GM12878 (cell line): ENCODE measurements at places on chromosomes 1 and 21. TPM values are rescaled to one million over a fixed set of nuclear protein-coding genes. Genes with fewer than 3 reads are reported as not detected.

C4BPB gene
- 0.40 and 0.54 TPM in 2 replicates for total RNA-seq

NGF gene
- not detected in 2 replicates for total RNA-seq

- DNase-seq, result no peak
Measured at GRCh38 chr1:182731852-182732575, 47.6 kb upstream of the RGS8 start.

DNA sequence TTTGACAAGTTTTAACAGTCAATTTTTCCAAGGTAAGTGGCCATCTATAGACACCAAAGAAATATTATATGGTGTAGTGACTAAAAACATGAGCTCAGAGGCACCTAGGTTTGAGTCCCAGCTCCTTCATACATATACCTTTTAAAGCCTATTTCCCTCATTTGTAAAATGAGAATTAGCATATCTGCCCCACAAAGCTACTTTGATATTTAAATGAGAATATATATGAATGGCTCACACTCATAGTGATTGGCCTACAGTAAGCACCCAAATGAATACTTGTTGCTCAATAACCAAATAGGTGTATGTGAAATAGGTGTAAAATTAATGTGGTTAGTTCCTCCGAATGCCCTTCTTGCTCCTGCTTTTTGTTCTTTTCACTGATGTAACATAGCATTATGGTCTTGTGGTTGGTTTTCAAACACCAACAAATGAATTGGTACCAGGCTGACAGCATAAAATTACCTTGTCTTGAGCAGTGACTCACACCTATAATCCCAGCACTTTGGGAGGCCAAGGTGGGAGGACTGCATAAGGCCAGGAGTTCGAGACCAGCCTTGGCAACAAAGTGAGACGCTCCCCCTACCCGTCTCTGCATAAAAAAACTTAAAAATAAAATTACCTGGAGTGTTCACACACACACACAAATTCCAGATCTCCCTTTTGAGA is 25.3 kb downstream of the CNIH4 start:
- DNase-seq, result no peak

DNA sequence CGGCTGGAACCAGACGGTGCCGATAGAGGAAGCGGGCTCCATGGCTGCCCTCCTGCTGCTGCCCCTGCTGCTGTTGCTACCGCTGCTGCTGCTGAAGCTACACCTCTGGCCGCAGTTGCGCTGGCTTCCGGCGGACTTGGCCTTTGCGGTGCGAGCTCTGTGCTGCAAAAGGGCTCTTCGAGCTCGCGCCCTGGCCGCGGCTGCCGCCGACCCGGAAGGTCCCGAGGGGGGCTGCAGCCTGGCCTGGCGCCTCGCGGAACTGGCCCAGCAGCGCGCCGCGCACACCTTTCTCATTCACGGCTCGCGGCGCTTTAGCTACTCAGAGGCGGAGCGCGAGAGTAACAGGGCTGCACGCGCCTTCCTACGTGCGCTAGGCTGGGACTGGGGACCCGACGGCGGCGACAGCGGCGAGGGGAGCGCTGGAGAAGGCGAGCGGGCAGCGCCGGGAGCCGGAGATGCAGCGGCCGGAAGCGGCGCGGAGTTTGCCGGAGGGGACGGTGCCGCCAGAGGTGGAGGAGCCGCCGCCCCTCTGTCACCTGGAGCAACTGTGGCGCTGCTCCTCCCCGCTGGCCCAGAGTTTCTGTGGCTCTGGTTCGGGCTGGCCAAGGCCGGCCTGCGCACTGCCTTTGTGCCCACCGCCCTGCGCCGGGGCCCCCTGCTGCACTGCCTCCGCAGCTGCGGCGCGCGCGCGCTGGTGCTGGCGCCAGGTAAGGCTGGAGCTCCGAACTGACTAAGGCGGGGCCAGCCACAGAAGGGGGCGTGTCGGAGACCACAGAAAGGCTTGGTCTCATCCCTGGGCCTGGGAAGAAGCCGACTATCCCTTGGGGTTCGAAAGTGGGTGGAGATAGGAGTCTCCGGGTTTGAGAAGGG is 486 bp downstream of the SLC27A3 start:
- DNase-seq, result no peak

DNA sequence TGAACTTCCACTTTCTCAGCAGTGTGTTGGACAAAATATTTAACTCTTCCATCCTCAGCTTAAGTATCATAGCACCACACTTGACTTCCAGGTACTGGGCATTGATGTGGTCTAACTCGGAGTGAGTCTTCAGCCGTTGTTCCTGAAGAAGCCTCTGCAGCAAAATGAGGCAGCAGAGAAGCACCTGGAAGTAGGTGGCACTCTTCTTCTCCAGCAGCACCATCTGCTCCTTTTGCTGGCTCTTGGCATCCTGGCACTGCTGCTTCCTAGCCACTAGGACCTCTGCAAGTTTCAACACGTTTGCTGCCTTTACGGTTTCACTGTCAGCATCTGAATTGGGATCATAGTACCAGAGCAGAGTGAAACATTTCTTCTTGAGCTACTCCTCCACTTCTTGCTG is 162.5 kb upstream of the GORAB start:
- DNase-seq, result no peak

- DNase-seq, result no peak
Measured at GRCh38 chr1:65416767-65417166, 3.7 kb upstream of the LEPR start.

OR2T35 gene
- total RNA-seq, result 0.49 and 0.66 TPM in 2 replicates

DNA sequence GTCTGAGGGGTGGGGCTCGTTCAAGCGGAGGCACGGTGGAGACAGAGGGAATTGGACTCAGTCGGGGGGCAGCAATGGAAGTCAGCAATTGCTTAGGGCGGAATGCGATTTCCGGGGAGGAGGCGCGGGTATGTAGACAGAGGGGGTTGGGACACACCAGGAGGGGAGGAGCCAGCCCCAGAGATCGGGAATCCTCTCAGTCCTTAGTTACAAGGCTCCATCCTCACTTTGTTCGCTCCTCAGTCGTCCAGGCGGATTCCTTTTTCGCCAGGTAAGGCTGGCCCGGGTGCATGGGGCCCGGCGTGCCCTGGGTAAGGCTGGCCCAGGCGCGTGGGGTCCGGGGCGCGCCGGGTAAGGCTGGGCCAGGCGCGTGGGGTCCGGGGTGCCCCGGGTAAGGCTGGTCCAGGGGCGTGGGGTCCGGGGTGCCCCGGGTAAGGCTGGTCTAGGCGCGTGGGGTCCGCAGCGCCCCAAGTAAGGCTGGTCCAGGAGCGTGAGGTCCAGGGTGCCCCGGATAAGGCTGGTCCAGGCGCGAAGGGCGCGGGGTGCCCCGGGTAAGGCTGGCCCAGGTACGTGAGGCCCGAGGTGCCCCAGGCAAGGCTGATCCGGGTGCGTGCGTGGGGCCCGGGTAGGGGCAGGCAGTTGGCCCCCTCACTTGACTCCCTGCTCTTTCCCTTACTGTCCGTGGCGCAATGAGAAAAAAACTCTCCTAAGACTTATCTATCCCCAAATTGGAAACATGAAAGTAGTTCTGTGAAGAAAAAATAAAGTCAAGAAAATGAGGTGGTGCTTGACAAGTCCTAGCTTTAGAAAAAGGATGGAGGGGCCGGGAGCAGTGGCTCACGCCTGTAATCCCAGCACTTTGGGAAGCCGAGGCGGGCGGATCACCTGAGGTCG is at the start of gene L1TD1:
TSS of gene L1TD1 (plus strand) at position 199 of the 894 bp plus-strand sequence. CDS start 11,780 bp downstream, outside the sequence.
- no peak for DNase-seq

- DNase-seq, result no peak
Measured at GRCh38 chr1:22038036-22038435, 14.5 kb upstream of the CDC42 start.
